Thymus (tissue), 14 donors: ENCODE measurements at places on chromosomes 7 and 10.

DNA sequence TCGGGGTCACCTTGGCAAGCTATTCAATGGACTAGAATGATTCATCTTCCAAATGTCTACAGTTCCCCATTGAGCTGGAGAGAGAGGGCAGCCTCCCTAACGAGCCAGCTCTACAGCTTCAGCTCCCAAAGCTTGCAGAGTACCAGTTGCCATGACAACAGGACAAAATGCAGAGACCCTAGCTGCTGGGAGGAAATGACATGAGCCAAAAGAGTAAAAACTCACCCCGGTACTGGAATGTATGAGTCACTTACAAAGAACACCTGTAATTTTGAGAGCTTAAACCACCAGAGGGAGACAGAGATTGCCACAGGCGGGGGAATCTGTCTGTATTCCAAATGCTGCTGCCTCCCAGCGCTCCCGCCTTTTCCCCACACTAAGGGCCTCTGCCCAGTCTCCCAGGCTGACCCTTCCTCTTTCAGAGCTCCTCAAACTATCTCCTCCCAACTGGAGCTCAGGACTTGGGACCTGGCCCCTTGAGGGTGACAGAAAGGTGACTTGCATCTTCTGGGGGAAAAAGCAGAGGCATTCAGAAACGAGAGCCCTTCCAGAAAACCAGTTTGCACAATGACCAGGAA is 95.5 kb downstream of the CUL2 start:
- DNase-seq = peak; percentile 89

DNA sequence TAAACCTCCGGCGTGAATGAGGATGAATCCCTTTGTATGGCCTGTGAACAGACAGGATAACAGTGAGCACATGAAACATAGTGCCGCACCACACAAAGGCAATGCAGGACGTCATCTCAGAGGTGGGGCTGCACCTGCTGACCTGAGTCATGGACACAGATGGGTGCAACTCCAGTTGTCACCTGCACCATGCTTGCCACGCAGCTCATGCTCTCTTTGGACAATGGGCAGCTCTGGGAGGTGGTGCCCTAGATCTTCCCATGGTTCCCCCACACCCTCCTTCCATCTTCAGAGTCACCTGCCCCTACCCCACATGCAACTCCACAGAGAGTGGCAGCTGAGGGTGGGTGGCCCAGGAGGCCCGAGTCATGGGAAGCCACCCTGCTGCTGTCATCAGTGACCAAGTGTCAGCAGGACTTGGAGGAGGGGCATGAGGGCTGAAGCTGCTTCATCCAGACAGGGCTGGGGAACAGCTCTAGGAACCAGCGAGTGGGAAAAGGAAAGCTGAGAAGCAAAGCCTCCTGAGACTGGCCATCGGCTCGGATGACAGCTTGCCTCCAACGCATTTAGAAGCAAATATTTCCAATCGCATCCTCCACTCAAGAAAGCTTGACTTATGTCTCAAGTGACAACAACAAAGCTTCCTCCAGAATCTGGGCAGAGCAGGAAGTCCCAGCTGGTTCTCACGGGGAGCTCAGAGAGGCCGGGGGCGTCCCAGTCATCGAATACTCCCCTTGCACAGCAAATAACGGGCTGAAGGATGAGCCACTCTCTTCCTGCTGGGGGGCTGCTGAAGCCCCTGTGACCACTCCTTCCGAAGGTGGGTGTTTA is 27.1 kb downstream of the VIPR2 start:
- DNase-seq = no peak

- peak; percentile 53 for DNase-seq
Observed at GRCh38 chr7:95476904-95477594, 8.7 kb upstream of the ASB4 start.

- DNase-seq = no peak
Observed at GRCh38 chr7:129066290-129067131, 11.6 kb upstream of the TNPO3 start.
